AG04449 (cell line): ENCODE measurements at places on chromosomes 5 and 9.

DNA sequence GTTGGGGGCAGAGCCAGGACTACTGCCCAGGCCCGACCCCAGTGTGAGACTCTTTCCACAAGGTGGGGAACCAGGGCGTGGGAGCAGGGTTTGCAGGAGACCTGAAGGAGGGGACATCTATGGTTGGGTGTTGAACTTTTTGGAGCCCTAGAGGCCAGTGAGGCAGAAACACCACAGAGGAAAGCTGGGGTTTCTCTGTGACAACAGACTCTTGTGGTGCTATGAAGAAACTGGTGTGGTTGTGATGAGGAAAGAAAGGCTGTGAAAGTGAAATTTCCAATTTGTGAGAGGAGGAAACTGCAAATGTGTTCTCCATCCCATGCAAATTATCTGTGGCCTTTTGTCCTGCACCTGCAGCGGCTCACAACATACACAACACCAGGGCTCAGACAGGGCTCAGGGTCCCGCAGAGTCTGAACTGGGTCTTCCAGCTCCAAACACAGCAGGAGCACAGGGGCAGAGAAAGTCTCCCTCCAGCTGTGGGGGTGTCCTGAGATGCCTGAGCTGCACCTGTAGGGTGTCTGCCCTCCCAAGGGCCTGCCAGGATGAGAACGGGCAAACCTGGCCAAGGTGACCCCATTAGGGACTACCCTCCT, 51.4 kb upstream of the GRHPR start:
- DNase-seq = no peak

DNA sequence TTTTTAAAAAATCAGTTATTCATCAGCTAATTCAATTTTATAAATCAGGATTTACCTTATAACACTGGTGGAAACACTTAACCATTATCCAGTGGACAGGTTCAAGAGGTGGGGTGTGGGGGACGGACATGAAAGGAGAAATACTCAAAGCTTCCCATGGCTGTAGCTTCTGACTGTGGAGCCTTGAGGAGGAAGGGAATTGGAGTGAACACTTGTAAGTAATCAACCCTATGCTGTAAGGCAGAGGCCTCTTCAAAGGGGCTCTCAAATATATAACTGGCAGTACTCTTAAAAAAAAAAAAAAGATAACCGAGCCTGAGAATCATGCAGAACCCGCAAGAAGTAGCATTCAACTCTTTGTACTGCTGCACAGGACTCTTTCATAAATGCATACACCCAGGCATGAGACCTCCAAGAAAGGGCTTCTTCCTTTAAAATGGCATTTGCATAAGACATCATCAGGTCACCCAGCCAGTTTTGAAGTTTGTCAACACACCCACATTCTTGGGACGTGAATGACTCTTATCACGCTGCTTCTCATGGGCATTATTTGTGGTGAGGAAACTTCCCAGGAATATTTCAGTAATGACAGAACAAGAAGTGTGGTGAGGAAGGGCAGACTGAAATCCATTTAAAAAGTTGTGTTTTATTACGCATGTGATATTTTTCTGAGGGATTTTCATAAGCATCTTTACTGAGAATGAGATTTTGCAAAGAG, 8.1 kb downstream of the OSMR start:
- peak; percentile 82 for DNase-seq

DNA sequence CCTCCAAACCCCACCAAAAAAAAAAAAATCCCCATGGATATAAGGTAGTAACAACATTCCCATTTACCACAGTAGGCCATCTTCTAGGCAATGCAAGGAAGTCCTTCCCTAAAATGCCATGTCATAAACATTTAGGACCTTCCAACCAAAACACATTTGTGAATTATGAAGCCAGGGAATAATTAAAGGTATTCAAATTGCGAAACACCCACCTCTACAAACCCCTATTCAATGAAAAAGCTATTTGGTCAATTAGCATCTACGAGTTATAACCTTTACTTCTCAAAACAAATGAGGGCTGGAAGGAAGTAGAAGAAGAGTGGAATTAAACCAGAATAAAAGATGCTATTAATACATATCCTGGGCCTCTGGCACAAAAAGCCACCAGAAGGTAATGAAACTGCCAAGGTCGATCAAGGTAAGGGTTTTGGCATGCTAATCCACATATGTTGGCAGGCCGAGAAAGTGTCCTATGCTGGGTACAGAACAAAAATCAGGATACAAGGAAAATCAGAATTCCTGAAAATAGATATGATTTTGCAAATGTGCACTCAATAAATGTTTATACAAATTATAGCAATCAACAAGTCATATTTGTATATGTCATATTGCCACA, 47.7 kb downstream of the MTMR12 start:
- no peak for DNase-seq

DNA sequence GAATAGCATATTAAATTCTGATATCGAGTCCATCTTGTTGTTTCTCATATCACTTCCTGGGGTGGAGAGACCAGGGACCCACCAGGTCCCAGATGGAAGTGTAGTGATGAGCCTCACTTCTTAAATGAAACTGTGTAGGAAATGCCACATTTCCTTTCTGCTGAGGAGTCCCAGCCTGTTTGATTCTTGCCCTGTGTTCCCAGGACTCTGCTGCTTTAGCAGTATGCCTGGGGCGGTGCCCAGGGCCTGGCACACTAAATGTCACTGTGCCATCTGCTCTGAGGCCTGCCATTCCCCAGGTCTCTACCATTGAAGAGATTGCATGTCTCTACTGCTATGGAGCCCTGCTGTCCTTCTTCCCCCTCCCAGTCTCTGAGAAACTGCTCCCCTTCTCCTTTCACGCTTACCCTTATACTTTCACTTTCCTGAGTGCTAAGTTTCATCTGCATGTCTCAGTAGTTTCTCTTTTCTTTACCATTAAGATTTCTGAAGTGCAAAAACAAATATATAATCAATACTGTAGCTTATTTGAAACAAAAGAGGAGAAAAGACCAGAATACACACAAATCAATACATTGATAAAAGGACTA, 260.4 kb downstream of the GABRB2 start:
- no peak for DNase-seq
